GM03348 (cell line): ENCODE measurements at places on chromosomes 11 and 22.

DNA sequence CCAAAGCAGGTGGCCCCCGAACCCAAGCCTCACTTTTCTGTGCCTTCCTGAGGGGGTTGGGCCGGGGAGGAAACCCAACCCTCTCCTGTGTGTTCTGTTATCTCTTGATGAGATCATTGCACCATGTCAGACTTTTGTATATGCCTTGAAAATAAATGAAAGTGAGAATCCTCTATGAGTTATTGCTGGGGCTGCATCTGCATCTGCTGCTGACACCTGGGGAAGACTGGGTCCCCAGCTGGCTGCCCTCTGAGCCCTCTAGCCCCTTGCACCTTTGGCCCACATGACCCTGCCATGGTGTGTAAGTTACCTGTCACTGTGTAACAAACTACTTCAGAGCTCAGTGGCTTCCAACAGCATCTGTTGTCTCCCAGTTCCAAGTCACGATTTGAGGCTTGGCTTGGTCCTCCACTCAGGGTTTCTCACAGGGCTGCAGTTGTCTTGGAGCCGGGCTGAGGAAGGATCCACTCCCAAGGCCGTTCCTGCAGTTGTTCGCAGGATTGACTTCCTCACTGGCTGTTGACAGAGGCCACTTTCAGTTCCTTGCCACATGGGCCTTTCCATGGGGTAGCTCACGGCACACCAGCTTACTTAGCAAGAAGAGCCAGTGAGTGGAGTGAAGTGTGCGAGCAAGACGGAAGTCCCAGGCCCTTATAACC lies 13.5 kb upstream of the UVRAG start:
- DNase-seq = no peak

- no peak for DNase-seq
Observed at GRCh38 chr11:74909385-74909784, 39.5 kb downstream of the XRRA1 start.

- DNase-seq = no peak
Observed at GRCh38 chr11:59196777-59197176, 15.9 kb downstream of the MPEG1 start.

DNA sequence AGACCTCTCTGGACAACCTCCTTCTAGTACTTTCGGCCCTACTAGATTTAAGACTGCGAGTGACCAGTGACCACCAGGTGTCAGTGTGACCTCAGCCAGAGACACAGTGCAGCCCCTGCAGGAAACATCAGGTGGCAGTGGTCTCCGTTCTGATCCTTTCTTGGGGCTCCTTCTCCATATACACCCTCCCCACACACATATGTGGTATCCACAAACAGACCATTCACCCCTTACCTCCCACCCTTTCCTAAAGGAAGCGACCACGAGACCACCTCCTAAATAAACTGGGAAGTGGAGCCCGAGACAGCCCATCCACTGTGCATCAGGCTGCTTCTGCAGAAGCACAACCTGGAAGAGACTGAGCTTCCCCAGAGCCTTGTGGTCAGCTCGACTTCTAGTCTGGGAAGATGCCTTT lies 38.5 kb upstream of the CYP2D6 start:
- DNase-seq = peak; percentile 80

GRCh38 chr11:68025047-68025446 lies 5.4 kb upstream of the NDUFS8 start:
- DNase-seq = no peak

DNA sequence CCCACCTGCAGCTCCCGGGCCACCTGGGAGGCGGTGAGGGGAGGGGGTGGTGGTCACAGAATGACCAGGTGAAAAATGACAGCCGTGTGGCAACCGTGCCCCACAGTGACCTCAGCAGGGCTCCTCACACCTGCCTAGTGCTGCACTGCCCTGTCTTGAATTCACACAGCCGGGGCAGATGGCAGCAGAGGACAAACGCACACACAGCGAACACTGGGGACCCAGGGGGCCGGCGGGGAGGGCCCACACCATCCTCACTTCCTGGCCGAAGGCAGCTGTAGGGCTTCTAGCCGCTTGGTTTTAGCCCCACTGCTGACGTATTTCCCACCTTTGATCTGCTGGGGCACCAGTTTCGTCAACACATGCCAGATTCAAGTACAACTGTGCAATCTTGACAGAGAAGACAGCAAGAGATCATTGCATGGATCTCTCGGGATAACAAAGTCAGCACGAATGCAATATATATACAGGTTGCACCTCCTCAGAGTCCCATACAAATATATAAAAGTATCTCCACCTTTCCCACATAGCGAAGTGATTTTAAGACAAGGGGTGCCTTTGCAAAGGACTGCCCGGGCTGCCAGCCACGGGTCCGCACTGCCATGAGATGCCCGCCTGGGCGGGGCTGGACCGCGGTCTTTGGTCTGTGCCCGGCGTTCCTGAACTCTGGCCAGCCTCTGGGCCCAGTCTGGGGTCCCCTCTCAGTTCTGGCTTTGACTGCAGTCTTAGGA lies 26.9 kb downstream of the TRMU start:
- no peak for DNase-seq

DNA sequence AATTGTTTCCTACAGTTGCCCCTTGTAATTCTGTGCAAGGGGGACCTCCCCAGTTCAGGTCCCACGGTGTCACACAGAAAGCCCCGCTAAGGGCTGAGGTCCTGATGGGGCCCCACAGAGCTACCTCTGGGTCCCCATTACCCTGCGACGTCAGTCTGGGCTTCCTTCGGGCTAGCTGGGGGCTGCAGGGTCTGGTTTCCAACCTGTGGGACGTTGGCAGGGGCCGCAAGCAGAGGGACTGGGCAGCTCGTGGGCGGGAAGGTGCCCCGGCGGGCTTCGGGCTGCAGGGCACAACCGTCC lies 698 bp downstream of the SLC37A4 start:
- no peak for DNase-seq

DNA sequence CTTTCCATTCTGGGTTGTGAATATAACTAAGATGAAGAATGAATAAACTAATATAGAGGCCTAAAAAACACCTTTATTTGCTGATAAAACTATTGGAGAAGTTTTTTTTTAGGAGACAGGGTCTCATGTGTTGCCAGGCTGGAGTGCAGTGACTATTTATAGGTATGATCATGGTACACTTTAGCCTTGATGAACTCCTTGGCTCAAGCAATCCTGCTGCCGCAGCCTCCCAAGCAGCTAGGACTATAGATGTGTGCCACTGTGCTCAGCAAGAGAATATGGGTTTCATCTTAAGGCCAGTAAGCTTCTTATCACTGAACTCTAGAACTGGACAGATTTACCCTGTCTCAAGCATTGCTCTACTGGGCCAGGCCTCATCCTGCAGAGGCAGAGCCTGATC lies 26.6 kb downstream of the CCDC90B start:
- DNase-seq = no peak

GRCh38 chr22:38236786-38237185 lies 35.0 kb downstream of the MAFF start:
- DNase-seq = no peak

GRCh38 chr11:114001416-114001815 lies 26.5 kb downstream of the HTR3A start:
- DNase-seq = no peak

DNA sequence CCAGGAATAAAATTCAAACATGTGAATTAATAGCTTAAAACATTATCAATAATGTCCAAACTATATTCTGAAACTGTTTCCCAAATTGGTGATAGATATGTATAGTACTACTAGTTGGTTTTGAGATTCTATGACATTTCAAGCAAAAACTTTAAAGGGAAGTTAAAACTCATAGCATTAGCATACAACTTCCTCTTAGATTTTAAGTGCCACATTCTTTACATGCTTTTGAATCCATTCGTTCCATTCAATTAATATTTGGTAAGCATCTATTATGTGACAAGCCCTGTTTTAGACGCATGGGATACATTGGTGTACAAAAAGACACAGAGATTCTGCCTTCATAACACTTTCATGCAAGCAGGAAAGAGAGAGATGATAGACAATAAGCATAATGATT lies 8.9 kb downstream of the PATL1 start:
- no peak for DNase-seq

GRCh38 chr11:39365809-39366436 lies 2093.5 kb downstream of the LRRC4C start:
- DNase-seq = peak; percentile 18

DNA sequence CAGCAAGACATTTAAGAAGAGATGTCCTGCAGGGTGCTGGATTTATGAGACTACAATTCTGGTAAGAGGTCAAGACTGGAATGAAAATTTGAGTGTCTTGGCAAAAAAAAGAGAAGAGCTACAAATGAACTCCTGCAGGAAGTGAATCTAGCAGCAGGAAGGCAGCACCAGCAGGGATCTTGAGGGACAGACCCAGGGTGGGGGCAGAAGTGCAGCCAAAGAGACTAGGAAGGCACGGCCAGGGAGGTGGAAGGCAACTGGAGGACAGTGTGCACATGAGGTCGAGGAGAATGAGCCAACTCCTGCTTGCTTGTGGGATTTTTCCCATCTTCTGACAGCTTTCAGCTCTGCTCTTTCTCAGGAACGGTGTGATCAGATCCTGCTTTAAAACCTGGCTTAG lies 263.2 kb downstream of the BUD13 start:
- DNase-seq = no peak

DNA sequence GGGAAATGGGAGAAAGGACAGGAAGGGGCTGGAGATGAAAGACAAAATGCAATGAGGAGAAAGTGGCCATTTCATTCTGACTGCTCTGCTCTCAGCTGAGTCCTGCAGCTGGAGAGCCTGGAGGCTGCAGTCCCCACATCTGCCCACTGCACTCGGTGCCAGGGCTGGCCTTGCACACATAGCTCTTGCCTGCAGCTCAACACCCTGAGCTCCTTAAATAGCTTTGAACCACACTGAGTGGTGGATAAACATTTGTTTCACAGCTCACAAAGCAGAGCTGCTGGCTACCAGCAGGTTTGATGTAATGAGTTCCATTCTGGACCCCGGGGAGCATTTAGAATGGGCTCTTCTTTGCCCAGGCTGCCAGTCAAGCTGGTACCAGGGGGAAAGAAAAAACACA lies 426.1 kb upstream of the CADM1 start:
- no peak for DNase-seq

DNA sequence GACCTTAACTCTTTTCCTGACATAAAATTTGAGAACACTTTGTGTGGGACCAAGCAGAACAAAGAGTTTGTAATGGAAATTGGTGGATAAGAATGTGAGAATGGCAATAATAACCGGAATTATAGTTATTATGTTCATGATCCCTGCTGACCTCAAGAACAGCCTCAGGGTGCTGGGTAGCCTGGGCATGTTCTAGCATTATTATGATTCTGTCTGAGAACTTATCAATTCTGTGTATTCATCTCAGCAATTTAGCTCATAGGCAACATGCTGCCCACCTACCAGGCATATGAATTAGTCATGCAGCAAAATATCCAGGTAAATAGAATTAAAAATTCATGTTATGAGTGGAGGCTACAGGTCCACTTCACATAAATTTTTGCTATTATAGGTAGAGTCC lies 61.9 kb downstream of the CTSC start:
- no peak for DNase-seq

DNA sequence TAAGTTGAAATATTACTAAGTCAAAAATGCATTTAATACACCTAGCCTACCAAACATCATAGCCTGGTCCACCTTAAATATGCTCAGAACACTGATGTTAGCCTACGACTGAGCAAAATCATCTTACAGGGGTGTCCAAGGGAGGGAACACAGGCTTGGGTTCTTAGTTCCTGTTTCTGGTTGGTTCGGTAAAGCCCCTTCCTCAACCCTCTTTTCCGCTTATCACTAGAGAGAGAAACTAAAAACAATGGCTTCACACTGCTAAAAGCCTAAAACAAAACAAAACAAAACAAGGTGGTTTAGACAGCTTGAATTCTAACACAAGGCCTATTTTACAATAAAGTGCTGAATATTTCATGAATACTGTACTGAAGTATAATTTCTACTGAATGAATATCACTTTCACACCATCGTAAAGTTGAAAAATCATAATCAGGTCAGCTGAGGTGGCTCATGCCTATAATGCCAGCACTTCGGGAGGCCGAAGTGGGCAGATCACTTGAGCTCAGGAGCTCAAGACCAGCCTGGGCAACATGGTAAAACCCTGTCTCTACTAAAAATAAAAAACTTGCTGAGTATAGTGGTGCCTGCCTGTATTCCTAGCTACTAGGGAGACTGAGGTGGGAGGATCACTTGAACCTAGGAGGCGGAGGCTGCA lies 118.0 kb downstream of the SIK3 start:
- DNase-seq = no peak

DNA sequence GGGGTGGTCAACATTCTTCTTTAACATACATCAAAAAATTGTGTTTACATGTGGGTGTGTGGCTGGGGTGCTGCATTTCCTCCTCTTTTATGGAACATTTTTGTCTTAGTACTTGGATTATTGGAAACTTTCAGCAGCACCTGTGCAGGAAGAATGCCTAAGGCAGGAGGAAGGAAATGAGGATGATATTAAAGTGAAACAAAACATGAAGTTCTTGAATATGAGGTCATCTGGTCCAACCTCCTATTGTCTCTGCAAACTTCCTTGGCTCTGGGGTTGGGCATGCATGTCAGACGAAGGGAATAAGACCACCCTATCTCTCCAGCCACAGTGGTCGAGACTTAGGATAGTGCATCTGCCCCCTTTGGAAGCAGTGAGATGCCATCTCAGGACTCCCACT lies 20.6 kb upstream of the OR9Q1 start:
- DNase-seq = no peak

- DNase-seq = no peak
Observed at GRCh38 chr11:69650832-69651344, 9.9 kb downstream of the CCND1 start.

DNA sequence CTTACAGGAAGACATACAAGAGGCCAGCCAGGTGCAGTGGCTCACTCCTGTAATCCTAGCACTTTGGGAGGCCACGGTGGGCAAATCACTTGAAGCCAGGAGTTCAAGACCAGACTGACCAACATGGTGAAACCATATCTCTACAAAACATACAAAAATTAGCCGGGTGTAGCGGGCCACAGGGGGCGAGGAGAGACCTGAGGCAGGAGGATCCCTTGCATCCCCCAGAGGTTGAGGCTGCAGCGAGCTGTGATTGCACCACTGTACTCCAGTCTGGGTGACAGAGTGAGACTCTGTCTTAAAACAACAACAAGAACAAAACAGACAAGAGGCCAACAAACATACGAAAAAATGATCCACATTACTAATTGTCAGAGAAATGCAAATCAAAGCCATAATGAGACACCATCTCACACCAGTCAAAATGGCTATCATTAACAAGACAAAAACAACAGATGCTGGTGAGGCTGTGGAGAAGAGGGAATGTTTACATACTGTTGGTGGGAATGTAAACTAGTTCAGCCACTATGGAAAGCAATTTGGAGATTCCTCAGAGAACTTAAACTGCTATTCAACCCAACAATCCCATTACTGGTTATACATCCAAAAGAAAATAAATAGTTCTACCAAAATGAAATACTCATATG lies 498.8 kb upstream of the ARHGAP42 start:
- DNase-seq = no peak

GRCh38 chr11:117520201-117520600 lies 192.5 kb downstream of the CEP164 start:
- no peak for DNase-seq

DNA sequence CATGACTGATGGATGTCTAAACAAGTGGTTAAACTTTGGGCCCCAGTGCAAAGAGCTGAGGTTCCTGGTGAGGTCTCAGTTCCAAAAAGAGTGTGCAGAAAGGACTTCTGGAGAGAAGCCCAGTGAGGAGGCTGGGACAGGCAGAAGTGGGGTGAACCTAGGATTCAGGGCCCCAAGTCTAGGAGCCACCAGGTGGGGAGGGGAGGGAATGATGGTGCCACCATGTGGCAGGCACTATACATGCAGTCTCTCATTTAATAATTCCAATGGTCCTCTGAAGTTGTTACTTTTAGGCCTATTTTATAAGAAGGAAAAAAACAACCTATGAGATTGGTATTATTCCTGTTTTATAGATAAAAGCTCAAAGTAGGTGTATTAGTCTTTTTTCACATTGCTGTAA lies 102.0 kb downstream of the INSC start:
- DNase-seq = peak; percentile 25
